ENCODE measurements at places on chromosomes 16 and 17. TPM values are rescaled to one million over a fixed set of nuclear protein-coding genes. Genes with fewer than 3 reads are reported as not detected.

Gene CYGB
- total RNA-seq = 3.7 TPM

Gene CSH2
- total RNA-seq = not detected

GRCh38 chr16:12998361-12999085 lies 97.1 kb downstream of the SHISA9 start:
- peak; percentile 79 for DNase-seq

DNA sequence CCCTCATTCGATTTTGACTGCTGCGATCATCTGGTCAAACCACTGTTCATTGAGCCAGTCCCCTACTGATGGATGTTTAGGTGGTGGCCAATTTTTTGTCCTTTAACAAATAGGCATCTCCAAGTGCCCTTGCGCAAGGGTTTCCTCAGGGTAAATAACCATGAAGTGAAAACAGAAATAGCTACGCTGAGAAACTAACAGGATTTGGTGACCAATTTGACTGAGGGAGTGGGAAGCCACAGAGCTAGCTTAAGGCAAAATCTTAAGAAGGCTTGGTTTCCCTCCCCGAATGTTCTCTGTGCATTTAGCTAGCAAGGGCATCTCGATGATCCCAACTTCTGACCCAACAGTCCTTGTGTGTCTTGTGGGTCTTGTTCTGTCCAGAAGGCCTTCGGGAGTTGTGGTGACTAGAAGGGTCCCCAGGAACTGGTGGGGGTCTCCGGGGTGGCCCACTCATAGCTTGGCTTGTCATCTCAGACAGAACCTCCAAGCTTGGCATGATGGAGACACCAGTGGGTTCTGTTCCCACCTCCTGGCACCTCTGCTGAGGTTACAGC lies 117.2 kb downstream of the SOCS1 start:
- no peak for DNase-seq
